Suppressor macrophage treated with lipopolysaccharide for 1 hour (primary cell): ENCODE measurements at places on chromosomes 1 and 21.

GRCh38 chr1:234750922-234751627 lies 141.1 kb upstream of the IRF2BP2 start:
- DNase-seq = no peak

- no peak for DNase-seq
Measured at GRCh38 chr1:214186103-214186824, 94.7 kb upstream of the SMYD2 start.

DNA sequence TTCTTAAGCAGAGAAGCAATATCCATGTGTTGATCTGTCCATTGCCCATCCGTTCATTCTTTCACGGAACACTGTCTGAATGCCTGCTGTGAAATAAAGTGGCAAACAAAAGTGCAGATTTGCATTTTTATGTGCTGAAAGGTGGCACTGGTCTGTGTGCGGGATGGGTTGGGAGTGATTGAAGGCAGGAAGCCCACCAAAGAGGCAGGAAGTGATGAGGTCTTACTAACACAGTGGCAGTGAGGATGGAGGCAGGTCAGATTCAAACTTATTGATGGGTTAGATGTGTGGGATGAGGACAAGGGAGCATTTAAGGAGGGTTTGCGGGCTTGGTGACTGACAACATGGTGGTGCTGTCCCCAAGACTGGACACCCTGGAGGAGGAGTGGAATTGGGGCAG lies 8.3 kb downstream of the PTPRF start:
- no peak for DNase-seq

DNA sequence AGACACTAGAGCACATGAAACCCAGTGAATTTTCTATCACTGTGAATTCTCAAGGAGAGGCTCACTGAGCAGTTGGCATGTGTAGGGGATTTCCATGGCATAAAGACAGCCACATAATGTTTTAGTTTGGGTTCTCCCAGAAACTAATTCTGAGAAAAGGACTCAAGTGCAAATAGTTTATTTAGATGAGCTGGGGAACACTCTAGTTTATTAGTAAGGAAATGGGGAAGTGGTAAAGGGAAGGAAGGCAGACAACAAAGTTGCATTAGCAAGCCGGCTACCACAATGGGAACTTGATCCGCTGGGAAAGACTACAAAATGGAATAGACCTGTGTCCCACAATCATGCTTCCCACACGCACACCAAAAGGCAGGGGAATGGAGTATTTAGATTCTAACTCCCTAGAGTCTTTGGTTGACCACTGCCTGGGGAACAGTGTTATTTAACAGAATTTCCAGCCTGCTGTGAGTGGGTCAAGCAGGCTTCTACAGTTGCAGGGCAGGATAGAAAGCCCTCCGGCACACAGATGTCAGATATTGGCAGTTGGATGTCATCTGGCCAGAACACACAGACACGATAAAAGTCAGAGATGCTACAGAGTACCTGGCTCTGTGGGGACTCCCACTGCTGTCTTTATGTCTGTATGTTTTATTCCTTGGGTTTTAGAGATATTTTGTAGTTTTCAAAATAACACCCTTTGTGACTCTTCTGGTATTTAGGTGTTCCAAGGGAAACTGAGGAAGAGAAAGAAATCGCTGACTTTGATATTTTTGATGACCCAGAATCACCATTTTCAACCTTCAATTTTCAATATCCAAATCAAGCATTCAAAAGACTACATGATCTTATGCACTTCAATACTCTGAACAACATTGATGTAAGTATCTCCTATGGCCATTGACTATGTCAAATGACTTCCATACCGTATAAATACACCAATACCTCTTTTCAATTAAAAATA lies 150.1 kb downstream of the PLA2G4A start:
- peak; percentile 72 for DNase-seq

DNA sequence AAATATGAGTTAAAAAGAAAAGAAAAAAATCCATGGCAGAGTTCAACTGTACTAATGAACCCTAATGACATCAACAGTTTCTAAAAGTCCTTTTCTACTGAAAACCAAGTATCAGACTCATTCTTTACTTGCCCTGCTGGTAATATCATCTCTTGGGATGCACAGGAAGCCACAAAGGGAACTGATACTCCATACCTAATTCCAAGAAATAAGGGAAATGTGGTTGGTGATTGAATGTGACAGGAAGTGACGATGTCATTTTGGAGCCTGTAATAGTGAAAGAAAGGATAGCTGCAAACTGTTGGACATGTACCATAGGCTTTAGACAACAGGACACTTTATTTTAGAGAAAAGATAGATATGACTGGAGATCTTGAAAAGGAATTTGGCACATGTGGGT lies 98.7 kb upstream of the VAV3 start:
- DNase-seq = peak; percentile 61

DNA sequence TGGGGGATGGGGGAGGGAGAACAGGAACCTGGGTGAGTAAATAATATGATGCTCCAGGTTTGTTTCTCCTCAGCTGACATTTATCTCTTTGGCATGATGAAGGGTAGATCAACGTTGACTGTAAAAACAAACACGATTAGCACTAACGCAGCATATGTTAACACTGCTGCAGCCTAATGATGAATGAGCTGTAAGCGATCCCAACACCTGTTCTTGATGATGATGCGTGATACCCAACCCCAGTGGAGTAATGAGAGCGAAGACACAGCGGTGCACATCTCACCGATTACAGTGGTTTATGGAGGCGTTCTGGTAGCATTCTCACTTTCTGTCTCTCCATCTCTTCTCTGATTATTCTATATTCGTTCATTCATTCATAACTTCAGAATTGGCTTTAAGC lies 640.4 kb downstream of the USP25 start:
- DNase-seq = no peak

- peak; percentile 32 for DNase-seq
Measured at GRCh38 chr1:199685369-199685768, 342.1 kb upstream of the NR5A2 start.

GRCh38 chr1:3483801-3484444 lies 29.5 kb downstream of the ARHGEF16 start:
- peak; percentile 43 for DNase-seq

GRCh38 chr1:50047916-50048694 lies 24.4 kb upstream of the AGBL4 start:
- DNase-seq = no peak

- no peak for DNase-seq
Measured at GRCh38 chr1:206094024-206094423, 23.2 kb downstream of the AVPR1B start.

DNA sequence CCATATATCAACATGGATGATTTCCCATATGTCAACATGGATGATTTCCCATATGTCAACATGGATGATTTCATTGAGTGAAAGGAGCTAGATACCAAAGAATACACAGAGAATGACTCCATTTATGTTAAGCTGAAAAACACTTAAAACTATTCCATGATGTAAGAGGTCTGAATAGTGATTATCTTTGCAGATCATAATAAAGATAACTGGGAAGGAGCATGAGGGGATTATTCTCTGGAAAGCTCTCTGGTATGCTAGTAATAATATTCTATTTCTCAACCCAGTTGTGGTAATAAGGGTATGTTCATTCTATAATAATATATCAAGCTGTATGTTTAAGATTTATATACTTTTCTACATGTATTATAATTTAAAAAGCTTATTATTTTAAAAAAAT lies 14.1 kb downstream of the SYNJ1 start:
- no peak for DNase-seq

- DNase-seq = peak; percentile 36
Measured at GRCh38 chr1:77347646-77348045, 65.8 kb downstream of the AK5 start.

DNA sequence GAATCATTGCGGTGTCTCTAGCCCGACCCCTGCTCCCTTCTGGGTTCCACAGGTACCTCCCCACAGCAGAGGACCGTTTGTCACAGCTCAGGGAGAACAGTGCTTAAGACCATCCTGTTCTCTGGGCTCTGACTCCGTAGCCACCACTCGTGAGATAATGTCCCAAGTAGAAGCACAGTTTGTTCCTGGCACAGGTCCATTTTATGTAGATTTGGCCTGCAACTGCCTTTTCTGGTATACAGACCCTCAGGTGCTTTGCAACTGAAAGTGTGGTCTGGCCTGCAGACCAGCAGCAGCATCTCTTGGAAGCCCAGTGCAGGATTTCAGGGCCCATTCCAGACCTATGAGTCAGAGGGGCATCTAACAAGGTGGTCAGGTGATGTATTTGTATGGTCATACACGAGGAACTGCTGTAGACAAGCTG lies 28.4 kb upstream of the TMEM125 start:
- DNase-seq = no peak

DNA sequence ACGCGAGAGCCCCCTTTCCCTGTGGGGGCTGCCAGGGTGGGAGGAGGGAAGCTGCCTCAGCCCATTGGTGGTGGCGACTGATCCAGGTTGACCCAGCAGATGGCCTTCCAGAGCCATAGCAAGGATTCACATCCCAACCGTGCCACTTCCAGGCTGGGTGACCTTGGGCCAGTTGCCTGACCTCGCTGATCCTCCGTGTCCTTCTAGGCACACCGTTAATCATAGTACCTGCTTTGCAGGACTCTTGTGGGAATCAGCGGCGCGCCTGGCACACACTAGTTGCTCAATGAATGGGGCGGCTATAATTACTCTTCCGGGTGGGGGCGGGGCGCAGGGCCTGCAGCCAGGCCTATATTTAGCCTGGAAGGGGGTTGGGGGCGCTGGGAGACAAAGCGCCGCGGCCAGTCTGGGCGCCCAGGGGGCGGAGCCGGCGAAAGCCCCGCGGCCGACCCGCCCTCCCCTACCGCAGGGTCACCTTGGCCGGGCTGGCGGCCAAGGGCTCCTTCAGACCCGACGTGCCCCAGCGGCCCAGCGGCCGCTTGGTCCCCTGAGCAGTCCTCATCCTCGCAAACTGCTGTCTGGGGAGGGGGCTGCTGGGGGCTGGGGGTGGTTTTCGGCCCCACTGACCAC lies 5.1 kb downstream of the HSPB7 start:
- peak; percentile 69 for DNase-seq

DNA sequence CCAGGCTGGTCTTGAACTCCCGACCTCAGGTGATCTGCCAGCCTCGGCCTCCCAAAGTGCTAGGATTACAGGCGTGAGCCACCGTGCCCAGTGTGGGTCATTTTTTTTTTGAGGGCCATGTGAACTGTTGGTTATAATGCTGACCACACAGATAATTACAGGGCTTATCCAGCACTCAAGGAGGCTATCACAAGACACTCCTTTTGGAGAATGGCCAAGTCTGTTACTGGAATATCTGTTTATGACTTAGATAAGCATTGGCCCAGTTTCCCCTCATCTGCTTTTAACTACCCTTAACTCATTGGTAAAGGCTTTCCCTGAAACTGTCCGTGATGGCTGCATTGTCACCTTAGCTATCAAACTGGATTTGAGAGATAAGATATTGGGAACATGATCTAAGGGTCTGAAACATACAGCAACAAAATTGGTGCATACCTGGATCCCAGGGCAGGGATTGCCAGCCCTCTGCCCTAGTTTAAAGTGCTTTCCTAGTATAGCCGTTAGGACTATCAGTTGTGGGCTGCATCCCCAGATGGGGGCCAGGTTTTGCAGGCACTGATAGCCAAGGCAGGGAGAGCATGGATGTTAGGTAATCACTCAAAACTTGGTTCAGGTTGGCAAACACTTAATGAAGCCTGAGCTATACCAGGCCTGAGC lies 15.6 kb downstream of the SZT2 start:
- no peak for DNase-seq
